ENCODE measurements at places on chromosomes 4 and X.

DNA sequence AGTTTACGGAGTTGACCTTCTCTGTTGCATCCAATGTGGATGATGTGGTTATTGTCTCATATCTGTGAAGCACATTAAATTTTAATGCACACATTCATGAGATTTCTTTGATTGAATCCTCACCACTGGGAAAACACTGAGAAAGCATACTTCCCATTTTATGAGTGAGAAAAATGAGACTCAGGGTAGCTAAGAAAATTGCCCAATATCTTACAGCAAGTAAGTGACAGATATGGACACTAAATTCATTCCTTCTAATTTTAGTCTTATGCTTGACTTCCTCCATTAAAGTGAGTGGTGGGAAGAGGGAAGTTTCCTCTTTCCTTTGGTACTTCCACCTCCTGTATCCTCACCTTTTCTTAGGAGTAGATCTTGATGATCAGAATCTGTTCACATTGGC, 504.8 kb upstream of the BOD1L1 start:
- DNase-seq = no peak

DNA sequence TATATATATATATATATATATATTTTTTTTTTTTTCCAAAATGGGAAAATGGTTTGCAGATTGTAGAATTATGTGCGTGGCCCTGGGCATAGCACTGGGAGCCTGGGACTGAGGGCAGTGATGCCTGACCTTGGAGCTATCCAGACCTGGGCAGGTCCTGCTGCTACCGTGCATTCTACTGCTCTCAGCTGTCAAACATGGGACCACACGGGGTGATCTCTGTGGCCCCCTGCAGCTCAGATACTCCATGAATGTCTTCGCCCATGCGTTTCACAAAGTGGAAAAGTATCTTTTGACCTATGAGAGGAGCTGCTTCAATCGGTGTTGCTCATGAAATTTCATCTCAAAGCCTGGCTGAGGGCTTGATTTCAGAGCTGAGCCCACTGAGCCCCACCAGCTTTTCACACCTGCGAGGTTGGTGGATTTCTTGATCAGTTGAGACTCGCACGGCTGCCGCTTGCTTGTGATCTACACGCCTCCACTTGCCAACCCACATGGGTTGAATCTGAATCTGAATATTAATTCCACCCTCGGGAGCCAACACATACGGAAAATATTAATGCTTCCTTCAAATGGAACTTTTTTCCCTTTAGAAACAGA, 35.7 kb downstream of the ING2 start:
- DNase-seq = no peak

- no peak for DNase-seq
Observed at GRCh38 chrX:17397074-17397473, 22.1 kb downstream of the NHS start.

- DNase-seq = no peak
Observed at GRCh38 chr4:26931451-26931850, 70.8 kb downstream of the STIM2 start.

- peak; percentile 7 for DNase-seq
Observed at GRCh38 chr4:185204238-185204910, 574 bp upstream of the CFAP97 start.

GRCh38 chr4:38017609-38018008, 57.4 kb downstream of the PTTG2 start:
- DNase-seq = no peak

DNA sequence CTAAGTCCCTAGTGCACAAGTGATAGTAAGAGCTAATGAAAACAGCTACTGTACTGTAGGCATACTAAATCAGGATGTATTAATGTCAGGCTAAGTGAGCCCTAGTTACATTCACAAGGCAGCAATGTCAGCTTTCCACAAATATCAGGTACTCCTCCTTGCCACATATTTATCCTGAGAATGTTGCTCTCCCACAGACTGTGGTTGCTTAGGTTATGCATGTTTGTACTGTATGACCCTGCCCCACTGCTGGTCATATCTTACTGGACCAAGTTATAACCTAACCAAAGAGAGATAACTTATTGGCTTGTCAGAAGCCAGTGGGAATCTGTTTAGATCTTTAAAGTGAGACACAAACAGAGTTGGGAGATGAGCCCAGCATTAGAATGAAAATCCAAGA, 241.0 kb downstream of the SLC39A8 start:
- no peak for DNase-seq

- DNase-seq = no peak
Observed at GRCh38 chr4:106493086-106493485, 124.5 kb upstream of the GIMD1 start.

DNA sequence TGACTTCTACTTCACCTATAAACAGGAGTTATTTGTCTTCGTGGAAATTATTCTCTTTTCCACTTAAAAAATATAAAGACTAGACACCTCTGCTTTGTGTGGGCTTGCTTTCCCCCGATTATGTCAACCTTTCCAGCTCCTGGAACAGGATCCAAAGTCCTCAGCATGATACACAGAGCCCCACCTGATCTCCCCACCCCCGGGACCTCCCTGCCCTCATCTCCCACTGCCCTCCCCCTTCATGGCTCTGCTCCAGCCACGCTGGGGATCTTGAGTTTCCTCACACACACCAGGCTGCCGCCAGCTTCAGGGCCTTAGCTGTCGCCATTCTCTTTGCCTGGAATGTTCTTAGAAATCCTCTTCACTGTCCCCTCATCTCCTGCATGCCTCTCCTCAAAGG, 55.3 kb downstream of the MBNL3 start:
- no peak for DNase-seq

DNA sequence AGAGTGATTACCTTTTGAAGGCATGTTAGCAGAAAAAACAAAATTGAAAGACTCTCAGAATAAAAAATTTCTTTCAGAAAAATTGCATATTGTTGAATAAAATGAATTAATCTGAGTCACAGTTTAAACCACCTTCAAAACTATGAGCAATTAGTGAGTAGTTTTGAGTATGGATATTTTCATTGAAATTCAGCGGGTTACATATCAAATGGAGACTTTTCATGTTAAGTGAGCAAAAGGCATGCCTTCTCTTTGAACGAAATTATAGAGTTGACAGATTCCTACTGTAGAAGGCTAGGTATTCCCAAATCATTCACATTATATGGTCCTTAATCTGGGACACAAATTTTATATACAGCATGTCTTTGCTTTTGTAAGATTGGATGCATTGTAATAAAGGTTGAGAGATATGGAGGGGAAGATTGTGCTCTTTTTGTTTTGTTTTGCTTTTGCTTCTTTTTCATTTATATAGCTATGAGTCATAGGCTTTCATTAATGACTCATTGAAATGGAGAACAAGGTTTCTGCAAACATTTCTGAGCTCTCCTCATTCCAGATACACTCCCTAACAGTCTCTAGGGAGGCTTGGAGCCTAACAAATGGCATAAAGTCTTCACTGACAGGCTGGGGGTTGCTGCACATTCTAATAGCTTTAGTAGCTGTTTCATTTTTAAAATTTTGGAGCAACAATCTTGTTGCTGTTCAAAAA, 21.6 kb downstream of the PCDH18 start:
- DNase-seq = peak; percentile 33

- DNase-seq = peak; percentile 22
Observed at GRCh38 chr4:15436513-15436912, 8.7 kb downstream of the C1QTNF7 start.

- DNase-seq = no peak
Observed at GRCh38 chr4:100935090-100935489, 412.2 kb downstream of the PPP3CA start.

- DNase-seq = no peak
Observed at GRCh38 chr4:5069901-5070300, 18.6 kb downstream of the STK32B start.

GRCh38 chr4:158858410-158859199, 89.8 kb downstream of the FNIP2 start:
- no peak for DNase-seq

DNA sequence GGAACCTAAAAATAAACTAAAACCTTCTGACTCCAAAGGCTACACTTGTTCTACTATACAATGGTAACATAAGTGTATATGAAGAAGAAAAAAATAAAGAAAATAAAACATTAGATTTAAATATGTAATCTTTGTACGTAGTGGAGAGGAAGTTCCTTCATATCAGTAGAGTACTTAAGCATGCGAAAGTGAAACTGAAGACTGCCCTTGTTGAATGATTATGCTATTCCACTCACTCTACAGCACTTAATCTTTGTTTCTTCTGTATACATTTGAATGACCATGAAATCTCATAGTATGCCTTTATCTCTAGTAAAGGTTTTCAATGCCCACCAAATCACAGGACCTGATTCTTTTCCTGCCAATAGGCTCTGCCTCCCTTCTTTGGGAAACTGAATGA, 78.9 kb downstream of the NDST3 start:
- DNase-seq = no peak

DNA sequence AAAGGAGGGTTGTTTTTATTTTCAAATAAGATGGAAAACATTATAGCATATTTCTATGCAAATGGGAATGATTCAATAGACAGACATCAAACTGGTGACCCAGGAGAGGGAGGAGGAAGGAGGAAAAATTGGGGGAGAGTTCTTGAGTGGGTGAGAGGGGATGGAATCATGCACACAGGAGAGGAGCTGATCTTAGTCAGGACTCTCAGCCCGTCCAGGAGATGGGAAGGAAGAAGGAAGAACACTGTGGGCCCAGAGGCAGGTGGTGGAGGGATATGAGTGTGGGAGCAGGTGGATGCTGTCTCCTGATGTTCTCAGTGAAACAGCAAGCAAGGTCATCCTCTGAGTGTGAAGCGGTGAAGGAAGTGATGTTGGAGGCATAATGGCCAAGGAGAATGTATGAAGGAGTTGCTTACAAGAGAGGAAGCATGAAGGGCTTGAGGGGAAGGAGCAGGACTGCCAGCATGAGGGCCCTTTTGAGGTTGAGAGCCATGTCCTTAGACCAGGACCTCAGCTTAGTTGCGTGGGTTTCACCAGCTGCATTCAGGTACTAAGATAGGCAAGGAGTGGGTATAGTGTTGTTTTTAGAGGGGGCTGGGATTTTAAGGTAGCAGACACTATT, 161.7 kb upstream of the NAP1L5 start:
- no peak for DNase-seq

DNA sequence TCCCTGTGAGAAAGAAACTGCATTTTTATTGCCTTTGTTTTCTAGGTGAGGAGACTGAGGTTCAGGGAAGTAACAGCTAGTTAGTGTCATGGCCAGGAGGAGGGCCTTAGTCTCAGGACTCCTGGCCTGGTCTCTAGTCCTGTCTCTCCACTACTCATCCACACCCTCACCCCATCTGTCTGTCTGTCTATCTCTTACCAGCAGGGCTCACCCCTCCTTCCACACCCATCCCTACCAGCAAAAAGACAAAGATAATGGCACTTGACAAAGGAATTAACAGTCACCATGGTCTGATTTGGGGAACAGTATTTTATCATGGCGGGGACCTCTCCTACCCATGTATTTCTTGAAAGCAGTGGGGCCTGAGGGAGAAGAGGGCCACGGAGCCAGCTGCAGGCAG, 125.8 kb downstream of the REPS2 start:
- no peak for DNase-seq

- no peak for DNase-seq
Observed at GRCh38 chr4:38452009-38452408, 212.0 kb upstream of the KLF3 start.

- DNase-seq = peak; percentile 12
Observed at GRCh38 chr4:88659055-88659889, 38.4 kb downstream of the NAP1L5 start.

- no peak for DNase-seq
Observed at GRCh38 chr4:138647433-138647832, 368.1 kb upstream of the NOCT start.

DNA sequence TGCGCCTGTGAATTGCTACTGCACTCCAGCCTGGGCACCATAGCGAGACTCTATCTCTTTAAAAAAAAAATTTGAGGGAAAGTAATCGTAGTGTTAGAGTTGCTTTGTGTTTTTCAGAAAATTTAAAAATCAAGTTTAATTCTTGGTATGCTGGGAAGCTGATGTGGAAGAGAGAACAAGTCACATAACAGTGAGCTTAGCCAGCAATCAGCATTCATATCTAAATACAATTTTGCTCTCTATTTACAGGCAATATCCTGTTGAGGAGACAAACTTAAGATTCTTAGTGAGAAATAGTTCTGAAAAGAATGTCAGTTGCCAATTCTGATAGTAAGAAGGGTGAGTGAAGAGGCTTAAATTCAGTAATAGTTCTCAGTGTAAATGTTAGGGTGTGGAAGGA, 9.6 kb upstream of the NDUFC1 start:
- DNase-seq = no peak

GRCh38 chr4:46937493-46937892, 28.4 kb upstream of the COX7B2 start:
- no peak for DNase-seq

DNA sequence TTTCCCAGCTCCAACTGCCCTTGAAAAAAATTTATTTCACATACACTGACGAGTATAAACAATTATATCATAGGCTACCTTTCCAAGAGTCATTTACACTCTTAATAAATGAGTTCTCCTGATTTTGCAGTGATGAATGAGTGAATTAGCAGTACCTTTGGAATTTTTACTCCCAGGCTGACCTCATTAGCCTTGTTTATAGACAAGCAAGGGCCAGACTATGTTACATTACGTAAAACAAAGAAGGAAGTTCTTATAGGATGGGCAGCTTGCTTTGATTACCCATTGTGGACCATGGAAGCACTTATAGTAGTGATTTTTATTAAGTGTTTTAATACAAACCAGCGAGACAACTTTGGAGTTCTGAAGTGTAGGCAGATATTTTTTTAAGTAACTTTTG, 112.9 kb upstream of the C1QTNF7 start:
- DNase-seq = no peak

- DNase-seq = no peak
Observed at GRCh38 chr4:7855731-7856130, 83.9 kb downstream of the AFAP1 start.

DNA sequence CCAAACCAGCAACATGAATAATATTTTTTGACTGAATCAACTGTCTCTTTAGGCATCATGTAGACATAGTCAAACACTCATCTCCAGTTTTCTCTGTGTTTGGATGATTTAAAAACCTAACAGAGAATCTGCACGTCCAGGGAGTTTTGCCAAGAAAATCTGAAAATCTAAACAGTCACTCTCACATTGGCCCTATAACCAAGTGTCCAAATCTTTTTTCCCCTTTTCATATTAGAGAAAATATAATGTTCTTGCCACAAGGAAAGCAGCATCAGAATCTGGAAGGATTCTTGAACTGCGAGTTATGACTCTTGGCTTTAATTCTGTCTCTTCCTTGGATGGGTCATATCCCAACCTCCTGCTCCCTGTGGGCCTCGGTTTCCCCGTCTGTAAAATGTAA, 8.8 kb upstream of the CHRDL1 start:
- DNase-seq = no peak

GRCh38 chr4:118281611-118282442, 71.0 kb downstream of the PRSS12 start:
- DNase-seq = peak; percentile 13

- no peak for DNase-seq
Observed at GRCh38 chrX:112688242-112688641, 8.5 kb upstream of the LHFPL1 start.

DNA sequence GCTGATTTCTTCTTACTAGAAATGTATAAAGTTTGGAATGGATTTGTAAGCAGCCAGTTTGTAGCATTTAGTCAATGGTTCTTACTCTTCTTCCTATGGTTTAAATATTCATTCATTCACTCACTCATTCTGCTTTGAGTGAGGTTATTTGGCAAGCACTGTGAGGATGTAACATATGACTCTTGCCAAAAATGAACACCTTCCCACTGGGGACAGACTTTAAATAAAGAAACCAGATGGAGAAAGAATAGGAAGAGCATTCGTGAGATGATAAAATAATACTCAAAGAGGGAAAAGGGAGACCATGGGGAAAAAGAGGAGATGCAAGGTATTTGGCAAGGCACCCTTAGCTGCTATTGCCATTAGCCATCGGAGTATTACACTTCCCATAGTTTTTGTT, 586.1 kb downstream of the ADGRL3 start:
- no peak for DNase-seq

Measured in NCI-H345 (cell line).